SK-N-SH treated with all-trans-retinoic acid at 6 μM for 48 hours (cell line): ENCODE measurements at places on chromosomes 13 and 19.

DNA sequence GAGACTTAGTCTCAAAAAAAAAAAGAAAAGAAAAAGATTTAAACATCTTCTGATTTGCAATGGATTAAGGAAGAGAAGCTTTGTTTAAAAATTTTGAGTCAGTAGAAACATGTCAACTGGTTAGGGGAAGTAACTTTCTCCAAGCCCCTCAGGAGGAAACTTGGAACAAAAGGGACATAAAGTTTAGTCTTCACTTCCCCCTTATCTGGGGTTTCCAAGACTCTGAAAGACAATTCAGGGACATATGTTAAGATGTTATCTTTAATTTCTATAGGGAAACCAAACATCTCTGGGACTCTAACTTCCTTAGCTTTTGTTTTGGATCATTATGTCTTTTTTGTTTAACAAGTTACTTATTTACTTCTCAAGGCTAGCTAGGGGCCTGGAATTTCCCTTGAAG, 20.1 kb upstream of the MRI1 start:
- ATAC-seq = no peak

- peak; percentile 35 for ATAC-seq
Observed at GRCh38 chr19:12996406-12997094, 1.3 kb downstream of the NFIX start.

DNA sequence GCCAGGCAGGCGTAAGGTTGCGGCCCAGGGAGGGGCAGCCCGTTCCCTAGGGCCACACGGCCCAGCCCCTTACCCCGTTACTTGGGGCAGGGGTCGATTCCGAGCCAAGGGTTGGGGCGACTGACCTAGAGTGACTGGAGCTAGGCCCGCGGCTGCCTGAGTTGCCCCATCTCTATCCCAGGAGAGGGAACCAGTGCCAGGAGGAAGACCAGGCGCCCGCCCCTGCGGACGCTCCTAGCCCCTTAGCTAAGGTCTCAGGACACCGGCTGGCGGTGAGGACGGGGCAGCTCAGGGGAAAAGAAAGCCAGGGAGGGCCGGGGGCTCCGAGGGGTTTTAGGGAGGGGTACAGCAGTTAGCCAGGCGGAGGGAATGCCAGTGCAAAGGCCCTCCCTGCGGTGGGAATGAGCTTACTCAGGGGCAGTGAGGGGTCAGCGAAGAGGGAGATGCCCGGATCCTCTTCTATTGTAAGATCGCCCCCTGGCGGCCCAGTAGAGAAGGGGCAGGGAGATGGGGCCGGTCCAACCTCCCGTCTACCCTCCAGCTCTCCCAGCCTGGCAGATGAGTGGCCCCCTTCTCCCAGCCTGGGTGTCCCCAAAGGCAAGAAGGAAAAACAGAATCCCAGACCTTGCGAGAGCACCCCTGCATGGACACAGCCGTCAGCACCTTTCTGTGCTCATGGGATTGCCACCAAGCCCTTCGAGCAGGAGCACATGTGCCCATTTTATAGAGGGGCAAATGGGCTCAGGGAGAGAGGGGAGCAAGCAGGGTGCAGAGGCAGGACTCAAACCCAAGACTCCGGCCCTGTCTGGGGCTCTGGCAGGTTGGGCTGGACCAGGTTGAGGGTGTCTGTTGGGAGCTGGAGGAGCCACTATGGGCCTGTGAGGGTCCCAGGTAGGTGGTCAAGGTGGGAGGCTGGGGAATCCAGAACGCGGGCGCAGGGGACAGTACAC, 16.3 kb downstream of the CILP2 start:
- peak; percentile 65 for ATAC-seq

- ATAC-seq = peak; percentile 11
Observed at GRCh38 chr19:6272411-6272791, 7.4 kb downstream of the MLLT1 start.

DNA sequence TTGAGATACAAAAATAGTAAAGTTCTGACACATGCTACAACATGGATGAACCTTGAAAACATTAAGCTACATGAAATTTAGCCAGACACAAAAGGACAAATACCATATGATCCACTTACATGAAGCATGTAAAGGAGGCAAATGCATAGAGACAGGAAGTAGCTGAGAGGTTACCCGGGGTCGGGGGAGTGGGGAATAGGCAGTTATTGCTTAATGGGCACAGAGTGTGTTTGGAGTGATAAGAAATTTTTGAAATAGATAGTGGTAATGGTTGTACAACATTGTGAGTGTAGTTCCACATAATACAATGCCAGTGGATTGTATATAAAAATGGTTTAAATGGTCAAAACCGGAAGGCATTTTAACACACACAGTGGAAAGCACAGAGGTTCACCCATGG, 4.3 kb downstream of the N4BP2L1 start:
- no peak for ATAC-seq

DNA sequence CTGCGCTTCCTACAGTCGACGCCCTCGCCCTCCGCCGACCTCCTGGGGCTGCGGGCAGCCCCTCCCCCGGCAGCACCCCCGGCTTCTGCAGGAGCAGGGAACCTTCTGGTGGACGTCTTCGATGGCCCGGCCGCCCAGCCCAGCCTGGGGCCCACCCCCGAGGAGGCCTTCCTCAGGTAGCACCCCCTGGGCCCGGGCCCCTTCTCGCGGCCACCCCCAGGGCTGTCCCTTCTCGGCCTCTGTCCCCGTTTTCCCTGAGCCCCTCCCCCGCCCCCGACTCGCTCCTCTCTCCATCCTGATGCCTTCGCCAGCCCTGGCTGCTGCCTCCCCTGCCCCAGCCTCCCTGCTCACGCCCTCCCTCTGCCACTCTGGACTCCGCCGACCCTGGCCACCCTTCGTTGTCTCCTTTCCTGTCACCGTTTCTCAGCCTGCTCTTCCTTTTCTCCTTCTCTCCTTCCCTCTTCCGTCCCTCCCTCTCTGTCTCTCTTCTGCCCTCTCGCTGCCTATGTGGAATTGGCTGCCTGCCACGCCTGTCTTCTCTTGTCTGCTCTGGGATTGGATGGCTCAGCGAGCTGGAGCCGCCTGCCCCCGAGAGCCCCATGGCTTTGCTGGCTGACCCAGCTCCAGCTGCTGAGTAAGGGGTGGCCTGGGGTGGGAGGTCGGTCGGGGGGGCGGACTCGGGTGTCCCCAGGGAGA, 11.0 kb downstream of the FUZ start:
- peak; percentile 97 for ATAC-seq

- no peak for ATAC-seq
Observed at GRCh38 chr13:26952551-26953143, 192.1 kb upstream of the GPR12 start.

DNA sequence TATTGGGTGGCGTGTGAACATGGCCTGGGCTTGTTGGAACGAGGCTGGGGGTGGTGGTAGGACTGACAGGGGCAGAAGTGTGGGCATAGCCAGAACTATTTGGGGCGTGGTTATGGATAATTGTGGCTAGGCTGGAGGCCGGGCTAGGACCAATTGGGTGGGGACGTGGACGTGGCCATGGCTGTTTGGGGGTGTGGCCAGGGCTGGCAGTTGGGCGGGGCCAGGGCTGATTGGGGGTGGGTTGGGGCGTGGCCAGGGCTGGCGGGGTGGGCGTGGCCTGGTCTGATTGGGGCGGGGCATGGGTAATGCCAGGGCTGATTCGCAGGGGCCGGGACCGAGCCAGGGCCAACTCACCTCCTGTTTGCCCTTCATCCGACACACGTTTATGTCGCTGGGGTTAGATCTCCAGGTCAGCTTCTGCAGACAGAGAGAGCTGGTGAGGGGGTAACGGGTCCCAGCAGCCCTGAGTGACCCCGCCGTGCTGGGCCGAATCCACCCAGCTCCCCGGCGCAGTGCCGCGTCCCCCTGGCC, 2.8 kb downstream of the SEMA6B start:
- peak; percentile 83 for ATAC-seq
